Renal cortex interstitium (tissue), 15 donors: ENCODE measurements at places on chromosomes 3 and 15. TPM values are rescaled to one million over a fixed set of nuclear protein-coding genes. Genes with fewer than 3 reads are reported as not detected.

AGBL1 gene
- 0.16 TPM for polyA plus RNA-seq

CHRNA5 gene
- 8.5 TPM for polyA plus RNA-seq

GABRB3 gene
- 7.0 TPM for polyA plus RNA-seq

LMAN1L gene
- polyA plus RNA-seq, result not detected

DNA sequence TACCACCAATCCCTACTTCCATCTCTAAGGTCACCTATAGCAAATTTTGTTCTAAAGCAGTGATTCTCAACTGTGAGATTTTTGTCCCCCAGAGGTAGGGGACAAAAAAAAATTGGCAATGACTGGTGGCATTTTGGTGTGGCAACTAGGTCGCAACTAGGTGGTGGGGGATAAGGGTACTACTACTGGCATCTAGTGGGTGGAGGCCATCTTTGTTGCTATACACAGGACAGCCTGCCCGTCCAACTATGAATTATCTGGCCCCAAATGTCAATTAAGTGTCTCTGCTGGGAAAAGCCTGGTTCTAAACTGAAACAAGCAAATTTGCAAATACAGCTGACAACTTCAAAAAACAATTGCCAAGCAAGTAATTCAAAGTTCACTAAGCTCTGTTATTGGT lies 1.4 kb downstream of the MTMR10 start:
- DNase-seq, result no peak

DNA sequence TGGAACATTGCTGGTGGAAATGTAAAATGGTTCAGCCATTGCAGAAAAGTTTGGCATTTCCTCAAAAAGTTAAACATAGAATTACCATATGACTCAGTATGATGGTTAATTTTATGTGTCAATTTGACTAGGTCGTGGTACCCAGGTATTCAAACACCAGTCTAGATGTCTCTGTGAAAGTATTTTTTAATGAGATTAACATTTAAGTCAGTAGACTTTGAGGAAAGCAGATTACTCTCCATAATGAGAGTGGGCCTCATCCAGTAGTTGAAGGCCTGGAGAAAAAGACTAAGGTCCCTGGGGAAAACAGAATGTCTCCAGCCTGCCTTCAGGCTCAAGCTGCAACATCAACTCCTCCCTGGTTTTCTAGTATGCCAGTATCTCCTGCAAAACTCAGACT lies 42.3 kb upstream of the TMEM87A start:
- no peak for DNase-seq
